ENCODE measurements at places on chromosomes 1 and 21. TPM values are rescaled to one million over a fixed set of nuclear protein-coding genes. Genes with fewer than 3 reads are reported as not detected.

THEM5 gene
- total RNA-seq: not detected

- no peaks in the 10 kb centered on the region for H3K36me3 ChIP-seq
- H3K4me1 ChIP-seq: no peaks in the 10 kb centered on the region
- H3K27ac ChIP-seq: no peak overlapping the region
Observed at GRCh38 chr1:63004868-63005267, 220.9 kb downstream of the ATG4C start.

DNA sequence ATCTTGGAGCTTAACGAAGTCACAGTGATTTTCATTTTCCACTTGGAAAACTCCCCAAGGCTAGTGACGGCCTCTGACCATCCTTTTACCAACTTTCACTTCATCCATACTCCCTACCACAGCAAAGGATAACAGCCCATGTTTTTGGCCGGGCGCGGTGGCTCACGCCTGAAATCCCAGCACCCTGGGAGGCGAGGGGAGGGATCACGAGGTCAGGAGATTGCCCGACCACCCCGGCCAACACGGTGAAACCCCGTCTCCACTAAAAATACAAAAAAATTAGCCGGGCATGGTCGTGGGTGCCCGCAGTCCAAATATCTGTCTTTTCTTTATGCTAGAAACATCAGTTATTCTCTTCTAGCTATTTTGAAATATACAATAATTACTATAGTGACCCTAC, 7.3 kb downstream of the ASPM start:
- DNase-seq: no peak
- H3K27me3 ChIP-seq: no peaks in the 10 kb centered on the region
- no peak overlapping the region for H3K27ac ChIP-seq
- no peaks in the 10 kb centered on the region for H3K36me3 ChIP-seq
- no peak overlapping the region for H3K4me3 ChIP-seq

C1orf53 gene
- 5.4 TPM for total RNA-seq

DNA sequence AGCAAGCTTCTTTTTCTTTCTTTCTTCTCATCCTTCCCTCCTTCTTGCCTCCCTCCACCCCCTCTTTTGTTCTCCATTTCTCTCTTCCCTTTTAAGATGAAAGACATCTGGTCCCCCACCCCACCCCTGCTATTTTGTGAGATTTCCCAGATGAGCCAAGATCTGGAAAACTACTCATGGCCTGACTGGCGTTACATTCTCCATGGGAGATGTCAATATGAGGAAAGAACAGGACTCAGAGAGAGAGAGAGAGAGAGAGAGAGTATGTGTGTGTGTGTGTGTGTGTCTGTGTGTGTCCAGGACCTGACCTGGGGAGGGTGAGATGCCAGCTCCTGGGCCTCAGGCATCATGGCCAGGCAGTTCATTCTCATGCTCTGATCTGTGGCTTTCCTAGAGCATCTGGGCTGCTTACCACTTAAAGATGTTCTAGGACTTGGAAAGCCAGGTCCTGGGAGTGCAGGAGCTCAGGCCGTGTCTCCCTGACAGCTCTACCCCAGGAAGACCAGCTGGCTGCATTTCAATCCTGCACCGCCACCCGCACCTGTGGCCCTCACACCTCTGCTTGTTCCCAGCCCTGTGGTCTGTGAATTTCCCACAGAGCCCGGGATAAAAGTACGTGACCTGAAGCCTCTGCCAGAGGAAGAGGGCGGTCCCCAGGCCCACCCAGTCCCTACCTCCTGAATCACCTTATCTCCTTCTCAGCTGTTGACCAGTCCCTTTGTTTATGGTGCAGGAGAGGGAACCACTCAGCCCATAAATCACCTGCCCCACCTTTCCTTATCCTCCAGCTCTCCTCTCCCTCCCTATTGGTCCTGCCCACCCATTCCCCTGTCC, 3.2 kb upstream of the BEST4 start:
- H3K27ac ChIP-seq: no peak overlapping the region
- no peaks in the 10 kb centered on the region for H3K36me3 ChIP-seq
- no peaks in the 10 kb centered on the region for H3K27me3 ChIP-seq
- no peak for DNase-seq

GRCh38 chr21:41350436-41351155, 11.2 kb upstream of the MX2 start:
- no peak overlapping the region for H3K27ac ChIP-seq
- H3K4me3 ChIP-seq: no peak overlapping the region
- peak; percentile 72 for DNase-seq
- no peaks in the 10 kb centered on the region for H3K36me3 ChIP-seq

DNA sequence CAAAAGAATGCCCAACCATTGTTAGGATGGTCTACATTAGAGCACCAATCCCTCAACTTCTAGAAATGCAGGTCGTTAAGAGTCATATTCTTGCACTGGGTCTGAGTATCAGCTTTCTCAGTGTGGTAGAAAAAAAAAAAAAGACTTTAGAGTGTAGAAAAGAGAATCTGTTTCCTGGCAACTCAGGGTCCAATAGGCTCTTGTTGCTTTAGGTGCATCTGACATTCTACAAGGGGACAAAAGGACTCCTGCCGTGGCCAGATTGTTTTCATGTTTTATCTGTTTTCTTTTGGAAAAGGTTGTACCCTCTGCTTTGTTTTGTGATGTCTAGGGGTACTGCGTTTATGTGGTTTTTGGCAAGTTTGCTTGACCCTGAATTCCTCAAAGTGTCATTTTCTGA, 105.4 kb upstream of the KCNK2 start:
- DNase-seq: no peak
- H3K4me3 ChIP-seq: no peak overlapping the region
- no peaks in the 10 kb centered on the region for H3K36me3 ChIP-seq

- H3K27ac ChIP-seq: no peak overlapping the region
- no peak overlapping the region for H3K4me3 ChIP-seq
- no peaks in the 10 kb centered on the region for H3K4me1 ChIP-seq
Observed at GRCh38 chr21:45525153-45525909, 16.9 kb downstream of the SLC19A1 start.

ILDR2 gene
- 5.3 TPM for total RNA-seq

TCP10L gene
- total RNA-seq: 1.5 TPM

VWA5B1 gene
- total RNA-seq: not detected

- peaks cover 39% of the 10 kb centered on the region for H3K4me1 ChIP-seq
- no peak for DNase-seq
- H3K27ac ChIP-seq: peak overlapping the region; percentile 92
- peak overlapping the region; percentile 81 for H3K4me3 ChIP-seq
- no peaks in the 10 kb centered on the region for H3K27me3 ChIP-seq
- no peaks in the 10 kb centered on the region for H3K36me3 ChIP-seq
Observed at GRCh38 chr1:40861224-40862003, 749 bp downstream of the CITED4 start.

CRP gene
- 0.17 TPM for total RNA-seq

Measured in esophagus muscularis mucosa (tissue), 4 donors.